Mucosa of gallbladder (tissue), 1 donor: ENCODE measurements at places on chromosomes 3 and 15.
A peak's percentile ranks its signal among the peaks of the same experiment; 100 is the strongest.

DNA sequence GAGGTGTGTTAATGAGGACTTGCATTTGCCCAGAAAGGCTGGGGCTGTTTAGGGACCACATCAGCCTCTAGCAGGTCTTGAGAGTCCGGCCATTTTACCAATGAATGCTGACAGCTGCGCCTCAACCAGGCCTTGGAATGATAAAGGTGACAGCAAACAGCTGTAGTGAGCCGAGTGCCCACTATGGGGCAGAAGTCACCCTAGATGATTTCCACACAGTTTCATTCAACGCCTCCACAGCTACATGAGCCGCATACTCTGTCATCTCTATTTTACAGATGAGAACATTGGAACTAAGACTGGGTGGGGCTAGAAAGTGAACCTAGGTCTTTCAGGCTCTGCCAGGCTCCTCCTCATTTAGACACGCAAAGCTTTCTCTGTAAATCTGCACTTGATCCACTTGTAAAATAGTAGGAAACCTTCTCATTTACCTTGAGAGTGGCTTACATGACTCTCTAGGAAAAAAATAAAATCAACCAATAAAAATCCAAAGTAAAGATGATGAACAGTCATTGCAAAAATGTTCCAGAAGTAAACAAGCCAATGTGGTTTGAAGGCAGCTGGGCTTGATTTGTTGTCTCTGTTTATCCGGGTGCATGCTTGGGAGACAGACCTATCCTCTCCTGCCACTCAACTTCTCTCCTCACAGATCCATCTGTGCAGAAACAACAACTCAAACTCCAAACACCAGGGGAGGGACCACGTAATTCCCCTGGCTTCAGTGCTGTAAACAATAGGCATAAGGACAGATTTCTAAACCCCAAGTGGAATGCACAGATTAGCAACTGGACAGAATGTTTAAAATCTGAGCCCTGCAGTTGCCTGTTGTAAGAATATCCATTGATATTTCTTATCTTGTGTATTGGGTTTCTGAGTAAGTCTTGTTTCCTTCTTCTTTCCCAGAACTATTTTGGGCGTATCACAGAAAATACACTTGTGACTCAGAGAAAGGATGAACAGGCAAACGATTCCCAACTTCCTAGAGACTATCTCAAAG lies 31.5 kb upstream of the LDHAL6B start:
- DNase-seq: peak; percentile 56

DNA sequence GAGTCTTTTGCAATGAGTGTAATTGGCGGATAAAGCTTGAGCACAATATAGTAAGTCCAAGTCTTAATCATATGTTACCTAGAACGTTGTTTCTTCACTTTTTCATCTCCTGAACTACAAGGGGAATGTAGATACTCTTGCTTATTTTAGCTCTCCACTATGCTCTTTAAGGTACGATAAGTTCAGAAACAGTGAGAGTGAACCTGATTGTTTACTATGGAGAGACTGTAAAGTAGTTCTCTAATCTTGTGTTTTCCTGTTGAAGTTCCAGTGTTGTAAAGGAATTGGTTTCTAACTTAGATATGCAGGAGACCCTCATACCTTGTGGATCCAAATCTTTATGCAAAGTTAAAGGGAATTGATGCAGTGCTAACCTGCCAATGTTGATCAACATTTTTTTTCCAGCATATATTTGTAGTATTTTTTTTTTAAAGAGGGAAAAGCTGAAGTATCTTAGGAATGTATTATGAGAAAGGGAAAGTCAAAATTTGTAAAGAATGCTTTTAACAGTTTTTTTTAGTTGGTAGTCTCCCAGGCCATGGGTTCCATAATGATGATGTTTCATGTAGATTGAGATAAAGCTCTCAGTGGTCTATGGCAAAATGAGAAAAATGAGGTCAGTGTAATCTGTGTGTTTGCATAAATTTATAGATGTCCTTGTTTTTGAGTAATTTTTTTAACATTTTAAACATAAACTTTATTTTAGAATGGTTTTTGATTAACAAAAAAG lies 14.9 kb downstream of the ATP11B start:
- DNase-seq: no peak

- DNase-seq: no peak
These were observed 12.2 kb downstream of the ZNF774 start for GRCh38 chr15:90364251-90364650.

GRCh38 chr3:112365035-112365434 lies 32.1 kb downstream of the CD200 start:
- no peak for DNase-seq

GRCh38 chr3:185188816-185189215 lies 36.0 kb upstream of the C3orf70 start:
- DNase-seq: no peak

GRCh38 chr15:60026555-60026954 lies 22.4 kb downstream of the FOXB1 start:
- no peak for DNase-seq

- no peak for DNase-seq
These were observed 10.6 kb upstream of the SFMBT1 start for GRCh38 chr3:53056442-53056841.

GRCh38 chr3:104286645-104287044 lies 1080.1 kb upstream of the ALCAM start:
- DNase-seq: no peak

GRCh38 chr3:113697500-113698090 lies 1.2 kb upstream of the USF3 start:
- DNase-seq: no peak

DNA sequence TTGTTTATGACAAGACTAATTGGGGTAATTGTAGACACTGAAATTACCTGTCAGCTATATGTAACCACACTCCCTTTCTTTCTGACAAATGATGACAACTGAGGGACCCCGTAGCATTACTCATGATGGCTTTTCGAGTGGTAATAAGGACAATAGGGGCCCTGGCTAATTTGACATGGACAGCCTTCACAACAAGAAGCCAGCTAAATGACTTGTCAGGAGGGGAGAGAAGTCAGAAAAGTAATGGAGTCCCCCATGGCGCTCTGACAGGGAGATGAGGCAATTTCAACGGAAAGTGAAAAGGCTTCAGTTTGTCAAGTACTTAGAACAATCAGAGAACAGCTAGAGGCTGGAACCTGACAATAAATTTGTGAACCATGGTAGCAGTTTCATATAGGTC lies 177.3 kb downstream of the CDIN1 start:
- DNase-seq: no peak

DNA sequence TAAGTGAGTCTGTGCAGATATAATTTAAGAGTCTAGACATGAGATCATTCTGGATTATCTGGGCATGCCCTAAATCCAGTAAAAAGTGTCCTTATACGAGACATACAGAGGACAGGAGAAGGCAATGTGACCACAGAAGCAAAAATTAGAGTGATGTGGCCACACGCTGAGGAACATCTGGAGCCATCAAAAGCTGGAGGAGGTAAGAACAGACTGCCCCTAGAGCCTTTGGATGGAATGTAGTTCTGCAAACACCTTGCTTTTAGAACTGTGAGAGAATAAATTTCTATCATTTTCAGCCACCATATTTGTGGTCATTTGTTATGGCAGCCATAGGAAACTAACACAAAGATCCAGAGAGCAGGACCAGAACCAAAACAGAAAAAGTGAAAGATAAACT lies 41.0 kb downstream of the CD200 start:
- no peak for DNase-seq

DNA sequence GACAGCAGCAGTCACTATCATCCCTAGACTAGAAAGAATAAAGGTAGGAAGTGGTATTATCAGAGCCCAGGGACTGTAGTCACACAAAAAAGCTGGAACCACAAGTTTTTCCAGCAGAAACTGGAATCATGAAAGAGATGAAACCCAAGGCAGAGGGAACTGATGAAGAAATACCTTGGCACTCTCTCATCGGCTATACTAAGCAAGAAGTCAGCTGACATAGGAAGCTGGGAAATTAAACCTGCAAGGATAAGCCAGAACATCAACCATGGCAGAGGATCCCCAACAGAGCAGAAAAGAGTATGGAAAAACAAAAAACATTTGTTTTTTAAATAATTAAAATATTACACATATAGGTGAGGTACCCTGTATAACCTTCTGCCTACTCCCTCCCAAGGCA lies 86.5 kb downstream of the AQR start:
- no peak for DNase-seq

GRCh38 chr3:100779480-100779879 lies 70.2 kb downstream of the TFG start:
- no peak for DNase-seq

- peak; percentile 39 for DNase-seq
These were observed 394.5 kb upstream of the RARB start for GRCh38 chr3:25033407-25034029.

- no peak for DNase-seq
These were observed 16.4 kb upstream of the ALAS1 start for GRCh38 chr3:52181543-52181942.

DNA sequence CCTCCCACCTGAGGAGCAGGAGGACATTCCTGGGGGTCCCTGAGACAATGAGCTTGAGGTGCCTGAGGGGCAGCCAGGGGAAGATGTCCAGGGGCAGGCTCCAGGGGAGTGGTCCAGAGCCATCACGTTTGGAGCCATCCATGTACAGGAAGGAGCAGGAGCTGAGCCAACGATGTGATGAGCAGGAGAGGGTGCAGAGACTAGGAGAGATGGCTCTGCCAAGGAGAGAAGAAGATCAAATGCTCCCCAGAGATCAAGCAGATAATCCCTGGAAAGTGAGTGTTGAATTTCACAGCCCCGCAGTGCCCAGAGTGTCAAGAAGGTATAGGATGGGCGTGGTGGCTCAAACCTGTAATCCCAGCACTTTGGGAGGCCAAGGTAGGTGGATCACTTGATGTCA lies 97.8 kb upstream of the HERC1 start:
- DNase-seq: no peak

GRCh38 chr3:58175437-58176184 lies 35.2 kb downstream of the DNASE1L3 start:
- peak; percentile 89 for DNase-seq

DNA sequence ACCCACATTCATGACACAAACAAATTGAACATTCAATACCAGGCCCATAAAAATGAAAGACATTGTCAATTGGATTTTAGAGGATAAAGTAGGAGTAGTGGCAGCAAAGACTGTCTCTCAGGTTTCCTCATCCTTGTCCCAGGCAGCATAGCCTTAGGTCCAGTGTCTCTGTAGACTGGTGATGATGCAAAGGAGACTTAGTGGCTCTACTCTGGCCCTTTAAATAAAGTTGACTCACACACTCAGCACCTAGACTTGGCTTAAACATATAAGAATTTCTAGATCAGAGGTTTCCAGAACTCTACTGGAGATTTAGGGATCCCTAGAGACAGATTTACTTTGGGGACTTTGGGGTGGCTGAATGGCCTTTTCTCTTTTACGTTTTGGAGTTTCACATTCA lies 166.6 kb downstream of the NR1D2 start:
- no peak for DNase-seq

DNA sequence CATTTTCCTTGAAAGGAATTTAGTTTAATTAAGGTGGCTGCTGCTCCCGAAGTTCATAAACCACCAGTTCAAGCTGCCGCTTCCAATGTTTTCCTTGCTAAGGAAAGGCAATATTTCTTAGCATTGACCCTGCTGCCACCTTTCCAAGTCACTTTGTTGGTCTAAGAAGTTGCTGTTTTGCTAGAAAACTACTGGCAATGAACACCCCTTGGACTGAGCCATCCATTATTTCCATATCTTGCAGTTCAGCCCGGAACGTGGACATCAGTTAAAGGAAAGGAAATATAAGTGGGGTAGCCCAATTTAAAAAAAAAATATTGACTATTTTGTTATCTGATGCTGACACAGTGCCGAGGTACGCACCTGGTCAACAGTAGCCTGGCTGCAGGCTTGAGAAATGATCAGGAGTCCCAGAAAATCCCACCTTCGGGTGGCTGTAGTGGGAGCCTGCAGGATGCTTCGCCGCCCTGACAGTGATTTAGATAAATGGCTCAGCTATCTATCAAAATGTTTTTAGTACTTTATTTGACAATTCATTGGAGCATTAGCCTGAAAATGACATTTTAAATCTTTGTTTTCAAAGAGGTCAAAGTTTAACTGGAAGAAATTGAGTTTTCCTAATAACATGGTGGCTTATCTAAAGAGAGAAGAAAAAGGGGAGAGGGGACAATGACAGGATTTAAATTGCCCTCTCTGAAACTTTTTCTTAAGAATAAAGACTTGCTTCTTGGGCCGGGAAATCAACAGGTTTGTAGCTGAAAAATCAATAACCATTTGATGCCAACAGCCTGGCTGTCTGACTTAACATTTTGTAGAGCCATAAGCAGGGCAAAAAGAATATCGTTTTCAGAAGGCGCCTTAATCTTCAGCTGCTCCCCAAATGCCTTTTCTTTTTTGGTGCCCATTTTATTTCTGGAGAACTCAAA lies 1.6 kb downstream of the RARB start:
- DNase-seq: peak; percentile 32

GRCh38 chr3:186209810-186210752 lies 101.2 kb upstream of the ETV5 start:
- peak; percentile 28 for DNase-seq

DNA sequence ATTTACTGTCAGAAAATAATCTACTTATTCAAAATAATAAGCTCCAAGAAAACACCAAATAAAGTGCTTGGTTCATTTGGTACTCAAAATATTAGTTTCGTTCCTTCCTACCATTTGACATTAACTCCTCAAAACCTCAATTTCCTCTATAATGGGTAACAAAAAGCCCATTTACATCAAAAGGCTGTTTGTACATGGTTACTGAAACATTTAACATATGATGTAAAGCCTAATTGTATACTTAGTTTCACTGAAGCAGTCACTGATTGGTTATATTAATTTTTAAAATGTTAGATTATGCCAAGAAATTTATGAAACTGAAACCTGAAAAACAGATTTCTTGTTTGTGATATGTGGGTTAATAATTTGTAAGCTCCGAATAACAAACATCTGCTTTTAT lies 14.7 kb downstream of the XRN1 start:
- DNase-seq: no peak

- no peak for DNase-seq
These were observed 281.4 kb upstream of the TLE3 start for GRCh38 chr15:70379134-70379533.

DNA sequence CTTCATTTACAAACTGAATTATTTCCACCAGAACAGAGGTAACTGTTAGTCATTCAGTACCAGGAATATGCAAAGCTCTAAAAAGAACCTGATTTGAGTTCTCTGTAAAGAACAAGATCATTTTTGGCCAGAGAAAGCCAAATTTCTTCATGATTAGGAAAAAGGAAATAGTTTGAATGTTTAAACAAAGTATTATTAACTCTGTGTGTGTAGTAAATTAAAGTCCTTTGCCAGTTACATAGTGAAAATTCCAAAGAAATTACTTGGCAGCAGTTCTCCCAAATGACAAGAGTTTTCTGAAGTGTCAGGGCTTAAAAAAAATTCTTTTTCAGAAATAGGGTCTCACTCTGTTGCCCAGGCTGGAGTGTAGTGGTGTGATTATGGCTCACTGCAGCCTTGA lies 24.5 kb downstream of the QTRT2 start:
- no peak for DNase-seq
